ENCODE measurements at places on chromosomes 12 and 14.

GRCh38 chr12:129588142-129588541 is 315.7 kb downstream of the TMEM132D start:
- DNase-seq: no peak

DNA sequence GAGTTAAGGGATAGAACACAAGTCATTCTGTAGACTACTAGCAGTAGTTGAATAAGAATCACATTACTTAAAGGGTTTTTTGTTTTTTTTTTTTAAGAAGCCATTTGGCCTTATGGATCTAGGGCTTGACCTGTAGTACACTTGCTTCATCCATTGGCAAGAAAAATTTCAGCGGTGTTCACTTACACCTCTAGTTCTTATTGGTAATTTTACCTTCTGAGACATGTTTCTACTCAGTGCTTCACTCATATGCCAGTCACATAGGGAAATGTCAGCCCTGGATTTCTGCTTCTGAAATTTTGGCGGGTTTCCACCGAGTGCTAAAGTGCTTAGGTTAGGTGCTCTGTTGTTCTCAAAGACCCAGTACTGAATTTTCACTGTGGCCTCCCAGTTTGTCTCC is 72.9 kb downstream of the FRMD6 start:
- DNase-seq: no peak

GRCh38 chr14:50830044-50830931 is 674 bp downstream of the NIN start:
- peak; percentile 75 for DNase-seq

DNA sequence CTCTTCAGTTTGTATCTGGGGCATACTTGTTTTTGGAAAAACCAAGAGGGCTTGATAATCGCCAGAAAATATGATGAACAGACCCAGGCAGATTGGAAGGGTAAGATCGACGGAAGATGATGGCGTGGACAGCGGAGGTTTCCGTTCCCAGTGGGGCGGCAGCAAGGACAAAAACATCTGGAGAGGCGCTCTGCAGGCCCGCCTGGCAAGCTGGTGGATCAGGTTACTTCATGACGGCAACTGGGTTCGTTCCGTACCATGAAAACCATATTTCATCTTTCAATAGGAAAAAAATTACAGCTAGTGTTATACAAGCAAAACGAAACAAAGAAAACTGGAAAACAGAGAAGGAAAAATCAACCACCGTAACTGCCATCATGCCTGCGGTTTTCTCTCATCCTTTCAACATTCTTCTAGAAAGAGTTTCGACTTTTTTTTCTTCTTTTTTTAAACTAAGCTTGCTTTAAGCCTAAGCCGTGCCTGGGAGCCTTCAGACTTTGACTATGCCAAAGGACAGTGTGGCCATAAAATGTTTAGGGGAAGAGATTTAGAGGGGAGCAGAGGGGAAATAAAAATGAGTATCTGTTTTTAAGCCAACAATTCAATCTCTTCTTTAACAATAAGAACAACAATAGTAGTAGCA is 210.5 kb downstream of the FOXN3 start:
- DNase-seq: no peak

- no peak for DNase-seq
Observed at GRCh38 chr12:96094201-96094600, 58.8 kb upstream of the LTA4H start.

GRCh38 chr12:24996102-24996797 is 47.3 kb upstream of the BCAT1 start:
- DNase-seq: no peak
